ENCODE measurements at places on chromosomes 7 and 10. TPM values are rescaled to one million over a fixed set of nuclear protein-coding genes. Genes with fewer than 3 reads are reported as not detected.

Gene NUTM2D
- polyA plus RNA-seq, result 0.19 TPM

Gene BLNK
- 217 TPM for polyA plus RNA-seq

Gene FKBP6
- not detected for polyA plus RNA-seq

Gene ZNF775
- polyA plus RNA-seq, result 5.1 TPM

Gene ZDHHC6
- polyA plus RNA-seq, result 37.0 TPM

Gene ACTA2
- polyA plus RNA-seq, result 9.4 TPM

Gene PLXNA4
- polyA plus RNA-seq, result not detected

Gene CTNNA3
- 1.0 TPM for polyA plus RNA-seq

Gene EBF3
- polyA plus RNA-seq, result not detected

Gene SLC26A5
- not detected for polyA plus RNA-seq

All from IgD-negative memory B cell (primary cell).